ENCODE measurements at places on chromosomes 2 and 18.

DNA sequence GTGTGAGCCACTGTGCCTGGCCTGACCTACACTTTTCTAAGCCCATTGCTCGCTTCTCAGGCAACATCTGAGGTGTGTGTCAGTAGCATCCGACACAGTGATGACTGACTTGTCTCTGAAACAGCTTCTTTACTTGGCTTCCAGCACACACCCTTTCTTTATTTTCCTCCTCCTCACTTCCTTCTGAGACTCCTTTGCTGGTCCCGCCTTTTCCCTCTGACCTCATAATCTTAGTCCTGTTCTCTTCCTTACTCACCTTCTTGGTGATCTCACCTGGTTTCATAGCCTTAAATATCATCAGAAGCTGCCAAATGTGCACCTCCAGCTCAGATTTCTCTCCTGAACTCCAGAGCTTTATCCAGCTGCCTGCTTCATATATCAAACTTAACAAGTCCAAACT is 66.6 kb upstream of the PELI1 start:
- no peaks in the 10 kb centered on the region for H3K36me3 ChIP-seq
- no peak for DNase-seq
- H3K27ac ChIP-seq, result no peak overlapping the region
- no peak overlapping the region for H3K4me3 ChIP-seq
- H3K27me3 ChIP-seq, result no peaks in the 10 kb centered on the region
- H3K4me1 ChIP-seq, result no peaks in the 10 kb centered on the region

- DNase-seq, result no peak
- peaks cover 7% of the 10 kb centered on the region for H3K4me1 ChIP-seq
- H3K36me3 ChIP-seq, result no peaks in the 10 kb centered on the region
Observed at GRCh38 chr18:59547581-59548182, 149.5 kb downstream of the CCBE1 start.

DNA sequence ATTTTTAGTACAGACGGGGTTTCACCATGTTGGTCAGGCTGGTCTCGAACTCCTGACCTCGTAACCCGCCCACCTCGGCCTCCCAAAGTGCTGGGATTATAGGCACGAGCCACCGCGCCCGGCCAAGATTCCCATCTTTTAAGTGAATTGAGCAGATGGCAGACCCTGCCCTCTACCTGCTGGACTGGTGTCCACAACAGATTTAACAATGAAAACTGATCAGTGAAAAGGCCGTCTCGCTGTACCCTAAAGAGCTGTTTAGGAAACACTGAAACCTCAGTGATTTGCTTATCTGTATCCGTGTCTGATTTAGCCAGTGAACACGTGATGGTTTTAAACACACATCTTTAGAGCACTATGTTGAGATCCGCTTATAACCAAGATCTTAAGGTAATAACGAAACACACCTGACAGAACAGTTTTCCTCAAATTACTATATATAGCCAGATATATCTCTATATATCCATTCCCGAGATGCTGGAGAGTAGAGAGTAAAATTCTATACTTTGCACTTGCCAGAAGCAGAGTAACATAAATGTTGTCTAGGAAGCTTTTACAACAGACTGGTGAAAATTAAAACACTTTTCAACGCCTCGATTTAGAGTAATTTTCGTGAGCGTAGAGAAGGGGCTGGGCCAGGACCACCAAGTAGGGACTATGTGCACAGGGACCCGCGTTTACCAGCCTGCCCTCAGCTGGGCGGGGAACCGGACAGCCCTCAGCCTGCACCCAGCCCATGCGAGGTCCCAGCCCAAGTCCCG is 594 bp downstream of the FAM161A start:
- peak; percentile 76 for DNase-seq
- peak overlapping the region; percentile 70 for H3K4me3 ChIP-seq
- H3K27me3 ChIP-seq, result no peaks in the 10 kb centered on the region
- H3K27ac ChIP-seq, result peak overlapping the region; percentile 90
- no peaks in the 10 kb centered on the region for H3K36me3 ChIP-seq

GRCh38 chr18:45040879-45041278 is 360.2 kb downstream of the SETBP1 start:
- no peaks in the 10 kb centered on the region for H3K4me1 ChIP-seq
- no peak overlapping the region for H3K27ac ChIP-seq
- H3K27me3 ChIP-seq, result no peaks in the 10 kb centered on the region
- H3K36me3 ChIP-seq, result peaks cover 18% of the 10 kb centered on the region
- H3K4me3 ChIP-seq, result no peak overlapping the region

GRCh38 chr18:66819235-66819634 is 215.3 kb upstream of the CDH19 start:
- H3K4me1 ChIP-seq, result no peaks in the 10 kb centered on the region
- DNase-seq, result no peak
- no peaks in the 10 kb centered on the region for H3K36me3 ChIP-seq
- H3K27me3 ChIP-seq, result no peaks in the 10 kb centered on the region
- no peak overlapping the region for H3K27ac ChIP-seq

DNA sequence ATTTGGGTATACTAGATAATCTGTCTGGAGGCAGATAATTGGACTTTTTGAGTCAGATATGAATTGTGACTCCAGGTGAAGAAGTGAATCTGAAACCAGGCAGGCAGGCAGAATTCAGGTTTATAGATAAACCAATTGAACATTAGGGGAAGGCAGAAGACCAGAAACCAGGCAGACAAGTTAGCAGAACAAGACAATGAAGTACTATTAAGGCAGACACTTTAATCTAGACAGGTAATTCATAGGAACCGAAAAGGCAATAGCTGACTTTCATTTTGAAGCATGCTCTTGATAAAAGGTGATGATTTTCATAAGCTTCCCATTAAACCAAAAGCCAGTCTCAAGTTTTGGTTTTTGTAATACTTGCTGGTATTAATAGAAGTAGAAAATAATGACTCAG is 19.3 kb upstream of the SLC4A10 start:
- H3K4me3 ChIP-seq, result no peak overlapping the region
- no peaks in the 10 kb centered on the region for H3K36me3 ChIP-seq
- no peak for DNase-seq
- H3K4me1 ChIP-seq, result no peaks in the 10 kb centered on the region
- H3K27ac ChIP-seq, result no peak overlapping the region

All from tibial artery (tissue), 4 donors.